T-helper 9 cell (primary cell): ENCODE measurements at places on chromosomes 1 and 21.

GRCh38 chr1:182602935-182603645 is 1.1 kb downstream of the RGS16 start:
- DNase-seq, result no peak

DNA sequence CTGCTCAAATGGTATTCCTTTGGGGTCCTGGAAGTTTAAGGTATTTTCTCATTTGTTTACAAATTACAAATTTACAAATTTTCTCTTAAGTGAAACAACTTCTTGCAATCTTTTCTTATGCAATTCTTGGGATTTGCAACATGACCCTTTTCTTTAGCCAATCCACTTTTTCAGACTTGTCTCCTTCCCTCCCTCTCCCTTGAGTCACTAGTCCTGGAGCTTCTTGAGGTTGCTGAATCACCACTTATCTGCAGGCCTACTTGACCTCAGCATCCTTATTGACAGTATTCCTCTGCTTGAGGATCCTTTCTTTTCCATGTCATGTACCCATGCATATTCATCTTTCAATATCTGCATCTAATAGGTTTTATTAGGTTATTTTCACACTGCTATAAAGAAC is 302.8 kb upstream of the ADAMTS5 start:
- DNase-seq, result no peak

DNA sequence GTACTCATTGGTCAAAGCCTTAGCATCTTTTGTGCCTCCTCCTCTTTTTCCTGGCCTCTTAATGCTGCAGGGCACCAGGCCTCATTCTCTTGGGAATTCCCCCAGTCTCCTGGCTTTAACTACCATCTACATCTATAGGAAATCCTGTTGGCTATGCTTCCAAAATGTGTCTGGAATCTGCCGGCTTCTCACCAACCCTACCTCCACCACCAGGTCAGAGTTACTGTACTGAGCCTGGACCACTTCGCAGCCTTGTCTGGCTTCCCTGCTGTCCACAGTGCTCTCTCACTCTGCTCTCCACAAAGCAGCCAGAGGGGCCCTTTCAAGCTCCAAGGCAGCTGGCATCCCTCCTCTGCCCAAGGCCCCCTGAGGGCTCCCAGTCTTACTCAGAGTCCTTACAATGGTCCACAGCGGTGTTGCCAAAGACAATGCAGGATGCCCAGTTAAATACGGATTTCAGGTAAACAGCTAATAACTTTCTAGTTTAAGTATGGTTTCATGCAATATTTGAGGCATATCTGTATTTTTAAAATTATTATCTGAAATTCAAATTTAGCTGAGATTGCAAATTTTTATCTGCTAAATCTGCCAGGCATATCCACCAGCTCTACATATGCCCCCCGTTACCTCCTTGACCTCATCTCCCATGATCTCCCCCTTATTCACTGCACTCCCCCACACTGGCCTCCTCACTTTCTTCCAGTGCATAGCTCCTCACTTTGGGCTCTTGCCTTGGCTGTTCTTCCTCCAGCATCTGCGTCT is 34.5 kb upstream of the FAM163A start:
- no peak for DNase-seq

DNA sequence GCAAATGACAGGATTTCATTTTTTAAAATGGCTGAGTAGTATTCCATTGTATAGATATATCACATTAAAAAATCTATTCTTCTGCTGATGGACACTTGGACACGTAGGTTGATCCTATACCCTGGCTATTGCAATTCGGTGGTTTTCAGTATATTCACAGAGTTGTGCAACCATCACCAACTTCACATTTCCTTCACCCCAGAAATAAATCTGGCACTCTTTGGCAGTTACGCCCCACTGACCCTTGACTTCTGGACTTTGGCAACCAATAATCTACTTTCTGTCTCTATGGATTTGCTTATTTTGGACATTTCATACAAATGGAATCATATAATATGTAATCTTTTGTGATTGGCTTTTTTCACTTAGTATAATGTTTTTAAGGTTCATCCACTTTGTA is 35.9 kb downstream of the MAP3K7CL start:
- no peak for DNase-seq

- no peak for DNase-seq
Observed at GRCh38 chr21:26281506-26281905, 110.9 kb upstream of the APP start.

- no peak for DNase-seq
Observed at GRCh38 chr21:38228115-38228514, 28.7 kb upstream of the KCNJ15 start.

GRCh38 chr21:21028275-21028820 is 30.1 kb downstream of the NCAM2 start:
- DNase-seq, result no peak

DNA sequence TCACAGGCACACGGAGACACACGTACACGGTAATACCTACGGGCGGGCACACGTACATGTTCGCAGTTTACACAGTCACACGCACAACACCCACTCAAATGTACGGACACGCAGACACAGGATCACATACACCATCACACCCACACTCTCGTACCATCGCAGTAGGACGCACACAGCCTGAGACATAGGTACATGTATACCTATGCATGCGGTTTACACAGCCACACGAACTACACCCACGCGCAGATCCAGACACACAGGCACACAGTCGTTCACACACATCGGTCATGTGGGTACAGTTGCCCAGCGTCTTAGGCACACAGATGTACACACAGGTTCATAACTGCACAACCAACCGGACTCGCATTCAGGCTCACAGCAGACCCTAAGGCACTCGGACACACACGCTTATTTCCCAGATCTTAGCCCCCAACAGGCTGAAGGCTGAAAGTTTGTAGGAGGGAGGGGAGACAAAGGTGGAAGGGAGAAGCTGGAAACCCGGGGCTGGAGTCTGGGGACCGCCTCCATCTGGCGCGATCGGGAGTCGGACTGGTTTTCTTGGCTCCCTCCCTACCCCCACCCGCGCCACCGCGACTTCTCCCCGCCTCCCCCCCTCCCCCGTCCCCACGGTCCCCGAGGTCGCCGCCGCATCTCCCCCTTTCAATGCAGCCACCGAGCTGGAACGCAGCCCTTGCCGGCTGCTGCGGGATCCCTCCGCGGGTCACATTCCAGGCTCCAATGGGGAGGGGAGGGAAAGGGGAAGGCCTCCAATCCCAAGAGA is 51.9 kb upstream of the SYNC start:
- peak; percentile 29 for DNase-seq

- DNase-seq, result peak; percentile 10
Observed at GRCh38 chr1:37602750-37603694, 7.3 kb upstream of the GNL2 start.

DNA sequence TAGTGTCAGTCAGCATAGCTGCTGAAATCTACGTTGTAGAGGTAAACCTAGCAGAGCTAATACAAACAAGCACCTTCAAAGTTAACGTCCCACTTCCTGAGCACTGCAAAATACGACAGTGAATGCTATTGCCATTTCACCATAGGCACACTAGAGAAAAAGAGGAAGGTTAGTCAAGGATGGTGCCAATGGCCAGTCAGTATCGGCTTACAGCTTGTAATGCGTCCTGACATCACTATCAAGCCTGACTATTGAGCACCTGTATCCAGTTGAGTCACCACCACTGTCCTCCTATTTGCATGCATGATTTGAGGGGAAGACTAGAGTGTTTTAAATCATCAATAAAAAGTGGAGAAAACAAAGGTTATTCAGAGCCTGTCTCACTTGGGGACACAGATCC is 34.4 kb downstream of the NUCKS1 start:
- no peak for DNase-seq

DNA sequence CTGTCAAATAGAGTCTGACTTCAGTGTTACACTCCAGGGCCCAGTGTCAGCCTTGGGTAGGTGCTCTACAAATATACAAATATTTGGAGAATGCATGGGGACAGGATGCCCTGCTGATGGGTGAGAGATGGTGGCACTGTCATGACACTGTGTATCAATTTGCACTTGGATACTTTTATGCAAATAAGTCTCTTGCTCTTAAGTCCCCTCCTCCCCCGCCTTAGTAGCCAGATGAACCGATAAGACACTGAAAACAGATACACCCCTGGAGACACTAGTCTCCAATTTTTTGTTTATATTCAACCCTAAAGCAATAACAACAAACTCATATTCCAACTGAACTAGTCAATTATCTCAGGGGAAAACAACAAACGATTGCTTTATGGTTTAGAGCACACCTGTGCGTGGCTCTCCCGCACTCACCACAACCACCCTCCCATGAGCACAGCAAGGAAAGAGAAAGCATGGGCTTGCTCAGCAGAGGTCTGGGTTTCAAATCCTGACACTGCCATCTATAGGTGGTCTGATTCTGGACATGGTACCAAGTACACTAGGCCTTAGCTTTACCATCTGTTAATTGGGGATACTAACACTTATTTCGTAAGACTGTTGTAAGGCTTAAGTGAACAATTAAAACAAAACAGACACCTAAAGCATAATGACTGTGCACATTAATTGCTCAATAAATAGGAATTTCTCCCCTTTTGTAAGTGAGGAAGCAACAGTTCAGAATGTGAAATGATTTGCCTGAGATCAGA is 50.3 kb downstream of the HIVEP3 start:
- DNase-seq, result no peak

- no peak for DNase-seq
Observed at GRCh38 chr1:113207019-113207418, 134.0 kb downstream of the LRIG2 start.
